Vagina (tissue), 2 donors: ENCODE measurements at places on chromosomes 16 and 17. TPM values are rescaled to one million over a fixed set of nuclear protein-coding genes. Genes with fewer than 3 reads are reported as not detected.
A peak's percentile ranks its signal among the peaks of the same experiment; 100 is the strongest.

GRCh38 chr17:36816907-36817288 is 120.4 kb upstream of the LHX1 start:
- no peak for DNase-seq

DNA sequence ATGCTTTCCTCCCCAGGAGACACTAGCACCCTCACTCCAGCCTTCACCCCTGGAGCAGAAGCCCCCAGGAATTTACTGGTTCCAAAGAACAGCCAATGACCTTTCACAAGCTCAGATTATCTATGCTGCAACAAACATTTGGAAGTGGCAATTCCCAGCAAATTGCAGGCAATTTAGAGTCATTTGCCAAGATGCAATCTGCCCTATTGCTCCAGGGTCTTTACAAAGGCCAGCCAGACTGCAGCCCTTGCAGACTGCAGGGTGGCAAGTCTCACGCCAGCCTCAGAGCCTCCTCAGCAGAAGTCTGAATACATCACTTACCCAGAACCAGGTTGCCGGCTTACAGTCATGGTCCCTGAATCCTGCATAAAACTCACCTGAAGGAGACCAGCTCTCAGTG is 21.8 kb downstream of the AXIN1 start:
- no peak for DNase-seq

DNA sequence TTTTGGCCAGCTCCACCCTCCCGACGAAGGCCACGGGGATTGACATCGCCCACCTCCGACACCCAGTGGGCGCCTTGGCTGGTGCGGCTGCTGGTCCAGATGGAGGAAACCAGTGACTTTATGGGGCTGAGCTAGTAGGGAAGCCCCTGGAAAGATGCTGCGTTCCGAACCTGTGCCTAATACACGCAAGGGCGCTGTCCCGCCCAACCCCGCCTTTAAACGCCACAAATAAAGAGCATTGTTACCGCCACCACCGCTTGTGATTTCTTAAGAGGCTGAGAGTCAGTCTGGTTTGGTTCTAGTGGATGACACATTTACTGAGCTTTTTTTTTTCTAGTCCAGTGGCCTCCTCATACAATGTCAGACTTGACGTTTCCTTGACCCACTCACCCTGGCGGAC is 107.9 kb downstream of the AATF start:
- DNase-seq, result no peak

B4GALNT2 gene
- not detected for total RNA-seq

DNA sequence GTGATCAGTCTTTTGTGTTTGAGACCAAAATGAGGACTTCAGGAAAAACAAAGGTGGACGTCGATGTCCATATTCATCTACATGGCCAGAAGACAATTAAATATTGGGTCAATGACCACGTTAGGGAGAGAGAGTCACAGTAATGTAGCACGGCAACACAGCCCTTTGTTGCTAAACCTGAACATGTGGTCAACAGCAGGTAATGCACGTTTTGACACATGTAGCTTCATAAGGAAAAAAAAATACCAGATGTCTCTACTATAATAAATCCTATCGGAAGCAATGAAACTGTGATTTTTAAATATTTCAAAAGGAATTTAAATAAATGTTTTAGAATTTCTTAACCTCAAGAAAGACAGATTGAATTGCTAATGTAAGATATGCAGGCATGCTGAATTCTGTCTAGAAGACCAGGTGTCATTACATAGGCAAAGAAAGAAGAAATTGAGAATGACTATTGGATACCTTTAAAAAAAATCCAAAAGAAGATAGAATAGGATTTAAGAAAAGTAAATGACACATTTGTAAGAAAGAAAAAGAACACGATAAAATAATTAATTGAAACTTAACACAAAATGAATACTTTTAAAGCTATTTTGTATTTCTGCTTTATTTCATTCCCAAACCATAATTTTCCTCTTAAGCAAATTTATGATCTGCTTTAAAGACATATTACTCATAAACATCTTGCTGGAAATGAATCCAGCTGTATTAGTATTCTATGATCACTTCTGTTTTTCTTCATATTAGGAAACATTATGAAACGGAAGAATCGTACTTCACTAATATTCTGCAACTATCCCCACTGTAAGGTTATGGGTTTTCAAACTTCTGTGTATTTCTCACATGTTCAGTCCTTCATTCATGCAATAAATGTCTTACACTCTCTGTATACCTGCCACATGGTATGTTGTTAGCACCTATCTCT is 30.1 kb downstream of the ABCA8 start:
- no peak for DNase-seq

TMEM94 gene
- total RNA-seq, result 43.2 TPM

DNA sequence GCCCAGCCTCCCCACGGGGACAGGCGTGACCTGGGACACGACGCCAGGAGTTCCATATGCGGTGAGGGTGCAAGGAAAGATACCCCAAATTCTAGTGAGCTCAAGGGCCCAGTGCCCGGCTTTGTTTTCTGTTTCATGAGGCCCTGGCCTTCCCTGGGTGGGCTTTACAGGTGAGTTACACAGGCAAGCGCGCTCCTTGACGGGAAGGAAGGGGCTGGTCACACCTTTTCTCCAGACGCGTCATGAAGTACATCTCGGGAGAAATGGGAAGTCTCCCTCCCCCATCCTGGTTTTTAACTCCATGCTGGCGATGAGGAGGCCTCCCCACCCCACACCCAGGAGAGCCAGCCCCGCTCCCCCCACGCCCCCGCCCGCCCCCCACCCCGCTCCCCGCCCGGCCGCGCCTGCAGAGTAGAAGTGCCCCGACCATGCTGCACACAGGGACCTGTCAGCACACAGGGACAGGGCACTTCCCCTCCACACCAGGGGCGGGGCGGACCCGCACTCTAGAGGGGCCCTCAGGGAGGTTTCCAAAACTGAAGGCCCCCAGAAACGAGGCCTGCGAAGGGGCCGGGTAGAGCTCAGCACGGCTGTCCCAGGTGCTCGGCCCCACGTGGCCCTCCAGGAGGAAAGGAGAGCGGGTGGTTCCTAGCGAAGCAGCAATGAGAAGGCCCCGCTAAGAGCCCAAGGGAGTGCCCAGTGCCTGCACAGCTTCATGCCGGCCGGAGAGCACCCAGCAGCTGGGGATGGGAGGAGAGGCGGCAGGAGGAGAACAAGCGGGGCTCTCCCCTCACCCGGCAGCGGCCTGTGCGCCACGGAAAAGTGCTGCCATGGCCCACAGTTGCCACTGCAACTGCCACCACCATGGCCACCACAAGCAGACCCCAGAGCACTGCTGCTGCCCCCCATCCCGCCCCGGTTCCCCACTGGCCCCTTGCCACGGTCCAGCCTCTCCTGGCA is 7.7 kb downstream of the CYB561 start:
- DNase-seq, result no peak

DNA sequence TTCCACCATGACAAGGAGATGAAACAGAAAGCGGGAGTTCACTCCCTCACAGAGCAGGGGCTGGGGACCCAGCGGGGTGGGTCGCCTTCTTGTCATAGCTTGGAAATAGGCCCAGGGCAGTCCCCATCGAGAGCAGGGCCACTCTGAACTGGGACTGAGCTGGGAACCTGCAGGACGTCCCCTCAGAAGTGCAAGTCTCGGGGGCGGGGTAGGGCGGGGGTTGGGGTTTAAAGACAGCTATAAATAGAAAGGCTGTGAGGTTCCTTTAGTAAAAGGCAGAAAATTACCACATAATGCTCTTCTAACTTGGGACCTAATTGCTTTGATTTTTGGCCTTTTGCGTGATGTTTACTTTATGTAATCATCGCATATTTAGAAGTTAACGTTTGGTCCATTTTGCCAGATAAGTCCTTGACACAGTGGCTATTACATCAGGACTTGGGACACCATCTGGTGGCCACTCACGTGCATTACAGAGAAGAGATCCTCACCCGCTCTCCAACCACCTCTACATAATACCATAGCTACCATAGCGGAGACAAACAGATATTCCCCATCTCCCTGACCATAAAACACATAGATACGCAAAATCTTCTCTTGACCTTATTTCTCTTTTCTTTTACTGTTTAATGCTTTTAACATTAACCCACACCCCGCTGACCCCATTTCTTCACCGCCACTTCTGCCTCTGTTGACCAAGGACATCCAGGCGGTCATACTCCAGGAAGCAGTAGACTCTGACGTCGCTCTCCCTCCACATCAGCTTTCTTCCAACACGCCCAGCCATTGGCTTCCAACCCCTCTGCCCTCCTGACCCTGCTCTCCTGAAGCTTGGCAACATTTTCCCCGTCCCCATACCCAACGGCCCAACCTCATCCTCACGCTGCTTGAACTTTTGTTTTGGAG is 27.5 kb upstream of the PIK3R6 start:
- no peak for DNase-seq

DNA sequence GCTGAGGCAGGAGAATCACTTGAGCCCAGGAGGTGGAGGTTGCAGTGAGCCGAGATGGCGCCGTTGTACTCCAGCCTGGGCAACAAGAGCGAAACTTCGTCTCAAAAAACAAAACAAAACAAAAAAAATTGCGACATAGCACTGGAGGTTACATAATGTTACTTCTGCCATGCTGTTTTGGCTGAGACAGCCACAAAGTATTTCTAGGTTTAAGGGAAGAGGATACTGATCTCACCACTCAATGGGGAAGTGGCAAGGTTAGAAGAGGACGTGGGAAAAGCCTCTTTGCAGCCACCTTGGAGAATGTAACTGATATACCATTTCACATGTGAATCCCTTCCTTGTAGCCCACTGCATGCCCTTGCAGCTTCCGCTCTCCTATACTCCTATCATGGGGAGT is 131.2 kb upstream of the NLRP1 start:
- DNase-seq, result peak; percentile 58

ACOX1 gene
- 50.6 TPM for total RNA-seq
